ENCODE measurements at places on chromosomes 6 and 20.

DNA sequence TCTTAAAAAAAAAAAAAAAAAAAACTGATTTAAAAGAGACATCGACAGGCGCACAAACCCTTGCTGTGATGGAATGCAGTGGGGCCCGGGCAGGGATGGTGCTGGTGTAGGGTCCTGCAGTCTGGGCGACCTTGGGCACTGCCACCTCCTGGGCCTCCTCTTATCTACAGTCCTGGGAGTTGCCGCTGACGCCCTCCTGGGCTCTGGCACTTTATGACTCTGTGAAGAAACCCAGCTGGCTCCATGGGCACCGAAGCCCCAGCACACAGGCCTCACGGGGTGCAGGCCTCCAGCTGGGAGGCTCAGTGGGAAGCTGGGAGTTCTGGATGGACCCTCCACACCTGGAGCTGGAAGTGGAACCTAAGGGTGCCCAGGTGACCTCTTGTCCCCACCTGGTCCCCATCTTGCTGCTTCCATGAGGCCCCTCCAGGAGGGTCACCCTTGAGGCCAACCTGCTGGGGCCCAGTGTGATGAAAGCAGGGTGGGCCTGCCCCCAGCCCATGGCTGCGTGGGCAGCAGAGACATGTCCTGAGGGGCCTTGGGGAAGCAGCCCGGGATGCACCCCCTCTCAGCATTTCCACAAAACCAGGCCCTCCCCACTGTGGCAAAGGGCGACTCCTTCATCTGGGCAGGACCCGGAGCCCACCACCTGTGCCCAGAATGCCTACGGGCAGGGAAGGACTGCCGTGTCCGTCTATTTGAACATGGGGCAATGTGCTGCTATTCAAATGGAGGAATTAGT lies 104.9 kb downstream of the ASXL1 start:
- no peak for DNase-seq

DNA sequence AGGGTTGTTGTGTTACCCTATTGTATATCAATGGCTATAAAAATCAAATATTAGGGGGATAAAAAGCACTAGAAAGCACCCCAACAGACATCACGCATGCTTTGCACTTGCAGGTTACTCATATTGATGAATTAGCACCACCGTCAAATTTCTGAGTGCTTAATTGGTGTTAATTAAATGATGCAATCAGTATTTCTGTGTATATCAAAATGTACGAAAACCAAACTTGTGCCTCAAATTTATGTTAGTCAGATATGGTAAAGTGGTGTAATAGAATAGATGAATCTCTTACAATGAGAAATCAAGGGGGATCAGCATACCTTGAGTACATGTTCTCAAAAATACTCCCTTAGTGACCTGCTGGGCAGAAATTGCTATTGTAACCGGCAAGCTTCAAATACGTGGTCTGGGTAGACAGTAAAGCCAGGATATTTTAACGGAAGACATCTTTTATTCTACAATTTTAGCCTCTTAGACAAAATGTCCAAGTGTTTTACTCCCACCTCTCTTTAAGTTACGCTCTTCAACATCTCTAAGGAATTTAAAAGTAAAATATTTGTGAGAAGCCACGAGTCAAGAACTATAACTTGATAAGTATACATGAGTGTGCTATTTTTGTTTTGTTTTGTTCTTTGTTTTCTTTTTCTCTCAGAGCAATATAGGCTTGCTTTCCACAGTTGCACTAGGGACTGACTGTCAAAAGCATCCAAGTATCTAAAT lies 166.0 kb downstream of the QKI start:
- no peak for DNase-seq

DNA sequence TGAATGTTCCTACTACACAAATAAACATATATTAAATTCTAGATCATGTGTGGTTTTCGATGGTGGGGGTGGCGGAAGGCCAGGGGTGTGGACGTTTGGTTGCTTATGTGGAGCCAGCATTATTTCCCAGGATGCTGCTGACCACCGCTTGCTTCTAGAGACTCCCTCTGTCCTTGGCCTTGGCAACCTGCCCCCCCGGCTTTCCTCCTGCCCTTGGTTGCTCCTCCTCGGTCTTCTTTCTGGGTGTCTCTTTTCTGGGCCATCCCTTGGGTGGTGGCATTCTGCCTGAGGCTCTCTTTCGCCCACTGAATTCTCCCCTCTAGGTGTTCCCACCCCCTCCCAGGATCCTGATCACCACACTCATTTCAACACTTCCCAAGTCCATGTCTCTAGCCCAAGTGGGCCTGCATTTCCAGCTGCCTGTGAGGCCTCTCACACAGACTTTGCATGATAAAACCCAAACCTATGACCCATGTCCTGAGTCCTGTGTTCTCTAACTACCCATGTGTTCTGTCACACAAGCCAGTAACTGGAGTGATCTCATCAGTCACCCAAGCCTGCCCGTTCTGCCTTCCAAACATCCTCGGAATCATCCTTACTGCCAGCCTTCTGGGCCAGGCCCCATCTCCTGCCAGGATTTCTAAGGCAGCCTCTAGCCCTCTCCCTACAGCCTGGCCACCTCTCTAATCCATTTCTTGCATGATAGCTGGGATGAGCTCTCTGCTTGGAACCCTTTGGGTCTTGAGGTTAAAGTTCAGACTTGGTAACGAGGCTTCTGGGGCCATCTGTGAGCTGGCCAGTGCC lies 71.2 kb downstream of the CDS2 start:
- no peak for DNase-seq

GRCh38 chr6:5379647-5380242 lies 118.4 kb downstream of the FARS2 start:
- DNase-seq, result no peak

DNA sequence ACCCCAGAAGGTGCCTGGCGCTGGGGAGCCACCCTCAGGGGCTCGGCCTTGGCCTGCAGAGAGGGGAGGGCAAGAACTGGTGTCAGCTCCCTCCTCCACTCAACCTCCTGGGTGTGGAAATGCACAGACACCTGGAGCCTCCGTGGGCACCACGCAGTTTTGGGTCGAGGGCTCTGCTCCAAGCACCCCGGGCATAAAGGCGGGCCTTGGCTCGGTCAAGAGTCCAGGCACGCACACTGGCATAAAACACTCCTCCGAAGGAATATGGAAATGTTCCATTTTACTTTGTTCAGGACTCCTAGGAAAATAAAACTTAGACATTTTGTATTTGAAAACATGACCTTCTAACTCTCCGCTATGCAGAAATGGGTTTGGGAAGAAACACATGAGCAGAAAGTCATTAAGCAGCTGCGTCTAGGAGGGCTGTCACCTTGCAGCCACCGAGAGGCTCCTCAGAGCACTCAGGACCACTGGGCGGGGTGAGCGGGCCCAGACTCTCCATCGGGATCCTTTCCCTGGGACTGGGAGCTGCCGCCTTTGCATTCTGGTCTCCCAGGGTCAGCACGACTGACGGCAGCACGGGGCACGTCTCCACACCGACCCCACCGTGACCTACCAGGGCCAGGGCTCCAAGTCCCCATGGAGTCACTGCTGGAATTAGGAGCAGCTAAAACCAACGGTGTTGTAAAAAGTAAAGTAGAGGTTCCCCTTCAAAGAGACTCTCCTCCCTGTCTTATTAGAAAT lies 46.0 kb upstream of the DACT2 start:
- DNase-seq, result no peak

DNA sequence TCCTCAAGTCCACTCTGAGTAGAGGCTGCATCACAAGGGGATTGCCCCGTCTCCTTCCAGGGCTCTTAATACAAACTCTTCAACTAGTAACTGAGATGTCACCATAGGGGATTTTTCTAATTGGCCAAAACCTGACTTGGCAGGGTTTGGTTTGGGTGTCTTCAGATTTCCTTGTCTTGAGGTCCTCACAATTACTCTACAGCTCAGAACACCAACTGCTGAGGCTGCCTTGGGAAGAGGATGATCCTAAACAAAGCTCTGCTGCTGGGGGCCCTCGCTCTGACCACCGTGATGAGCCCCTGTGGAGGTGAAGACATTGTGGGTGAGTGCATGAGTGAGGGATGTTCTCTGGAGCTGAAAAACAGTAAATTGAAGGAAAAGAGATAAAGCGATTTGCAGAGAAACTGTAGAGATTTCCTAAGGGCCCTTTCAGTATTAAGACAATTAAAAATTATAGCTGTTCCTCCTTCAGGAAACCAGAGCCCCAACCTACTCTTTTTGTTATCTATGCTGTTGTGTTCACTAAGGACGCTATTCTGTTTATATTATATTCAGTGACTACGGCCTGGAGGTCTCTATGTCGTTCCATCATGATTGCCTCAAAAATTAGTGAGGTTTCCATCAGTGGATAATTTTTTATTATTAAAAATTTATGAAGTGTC lies at the start of gene HLA-DQA1:
Gene HLA-DQA1 (plus strand): TSS at position 188 of the 662 bp plus-strand sequence. CDS start 53 bp downstream, at position 241.
- DNase-seq, result no peak

GRCh38 chr6:66558189-66558588 lies 851.2 kb upstream of the EYS start:
- DNase-seq, result no peak

DNA sequence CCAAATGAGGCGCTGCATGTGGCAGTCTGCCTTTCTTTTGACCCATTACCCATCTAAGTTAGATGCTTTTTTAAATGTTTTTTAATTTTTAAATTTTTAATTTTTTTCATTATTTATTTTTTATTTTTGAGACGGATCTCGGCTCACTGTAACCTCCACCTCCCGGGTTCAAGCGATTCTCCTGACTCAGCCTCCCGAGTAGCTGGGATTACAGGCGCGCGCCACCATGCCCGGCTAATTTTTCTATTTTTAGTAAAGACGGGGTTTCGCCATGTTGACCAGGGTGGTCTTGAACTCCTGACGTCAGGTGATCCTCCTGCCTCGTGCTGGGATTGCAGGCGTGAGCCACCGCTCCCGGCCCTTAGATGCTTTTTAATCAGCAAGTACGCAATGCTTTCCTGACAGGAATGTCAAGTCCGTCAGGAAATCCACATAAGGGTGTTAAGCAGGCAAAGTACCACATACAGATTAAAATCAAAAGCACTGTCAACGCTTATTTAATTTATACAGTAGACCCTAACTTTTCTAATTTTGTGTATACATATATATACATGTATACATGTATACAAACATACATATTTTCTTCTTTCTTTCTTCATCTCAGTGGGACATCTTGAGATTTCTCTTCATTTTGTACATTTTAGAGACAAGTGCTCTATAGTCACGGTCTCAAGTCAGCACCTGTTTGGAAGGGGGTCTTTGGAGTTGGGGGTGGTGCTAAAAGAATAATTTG lies 995 bp upstream of the GSTA4 start:
- DNase-seq, result no peak

DNA sequence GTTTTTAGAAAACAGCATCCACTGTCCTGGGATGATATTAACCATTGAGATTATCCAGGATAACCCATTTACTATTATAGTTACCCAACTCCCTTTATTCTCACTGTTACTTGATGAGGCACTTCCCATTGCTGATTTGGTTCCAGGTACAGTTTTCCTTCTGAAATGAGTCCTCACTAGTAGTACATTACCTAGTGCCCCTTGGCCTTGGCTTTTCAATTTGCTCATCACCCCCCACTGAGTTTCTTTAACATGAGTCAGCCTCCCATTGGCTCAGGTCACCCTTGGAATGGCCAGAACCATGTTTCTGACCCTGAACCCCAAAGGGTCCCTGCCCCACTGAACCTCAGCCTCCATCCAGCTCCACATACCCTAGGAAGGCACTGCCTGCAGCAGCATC lies 28.4 kb downstream of the MDGA1 start:
- DNase-seq, result no peak

DNA sequence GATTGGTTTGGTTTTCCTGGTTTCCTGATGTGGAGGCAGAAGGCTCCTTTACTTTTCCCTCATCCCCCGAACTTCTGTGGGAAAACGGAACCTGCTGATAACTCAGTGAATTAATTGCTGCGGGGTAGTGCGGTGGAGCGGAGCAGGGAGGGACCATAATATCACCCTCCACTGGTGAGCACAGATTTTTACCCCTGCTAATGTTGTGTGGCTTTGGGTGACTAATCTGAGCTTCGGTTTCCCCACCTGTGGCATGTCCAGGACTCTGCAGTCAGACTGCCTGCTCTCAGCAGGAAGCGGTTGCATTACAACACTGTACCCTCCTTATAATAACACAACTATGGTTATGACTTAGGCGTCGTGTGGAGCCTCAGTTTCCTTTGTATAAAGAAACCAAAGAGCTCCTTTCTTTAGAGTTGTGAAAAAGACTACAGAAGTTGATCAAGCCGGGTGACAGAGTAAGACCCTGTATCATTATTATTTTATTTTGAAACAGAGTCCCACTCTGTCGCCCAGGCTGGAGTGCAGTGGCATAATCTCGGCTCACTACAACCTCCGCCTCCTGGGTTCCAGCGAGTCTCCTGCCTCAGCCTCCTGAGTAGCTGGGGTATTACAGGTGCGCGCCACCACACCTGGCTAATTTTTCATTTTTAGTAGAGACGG lies 2.2 kb upstream of the ID1 start:
- DNase-seq, result no peak

DNA sequence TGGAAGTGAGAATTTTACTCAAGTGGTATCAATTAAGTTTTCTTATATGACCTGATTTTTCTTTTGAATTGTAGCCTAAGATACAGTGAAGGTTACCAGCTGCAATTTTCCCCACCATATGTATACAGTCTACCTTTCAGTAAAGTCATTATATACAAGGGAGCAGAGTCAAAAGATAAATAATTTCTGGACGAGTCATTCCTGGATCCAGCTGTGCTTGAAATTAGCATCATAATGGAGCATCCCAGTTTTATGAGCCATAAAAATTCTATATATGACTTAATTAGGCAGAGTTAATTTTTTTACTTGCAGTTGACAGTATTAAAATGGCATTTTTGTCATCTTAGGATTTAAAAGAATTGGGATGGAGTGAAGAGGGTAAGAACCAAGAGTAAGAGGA lies 1008.4 kb downstream of the PHF3 start:
- no peak for DNase-seq

DNA sequence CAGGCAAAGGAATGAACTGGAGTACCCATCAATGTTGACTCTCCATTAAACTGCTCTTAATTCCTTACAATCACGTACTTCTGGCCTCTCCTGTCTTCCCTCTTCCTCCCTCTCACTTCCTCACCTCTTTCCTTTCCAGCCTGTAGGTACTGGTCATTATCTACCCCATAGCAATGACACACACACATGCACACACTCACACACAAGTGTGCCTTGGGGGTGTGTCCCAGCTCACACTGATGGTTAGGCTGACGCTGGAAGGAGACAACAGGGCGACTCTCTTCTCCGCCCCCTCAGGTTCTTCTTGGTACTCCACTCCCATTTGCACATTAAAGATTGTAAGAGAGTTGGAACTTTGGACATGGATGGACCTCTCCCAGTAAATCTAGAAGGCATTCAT lies 14.0 kb upstream of the SERPINB9 start:
- DNase-seq, result no peak

- DNase-seq, result no peak
These were observed 20.7 kb upstream of the ADGB start for GRCh38 chr6:146578054-146578453.

GRCh38 chr6:16760516-16761470 lies at the start of gene ATXN1:
ATXN1 (minus strand) TSS chr6:16761460.
- no peak for DNase-seq

DNA sequence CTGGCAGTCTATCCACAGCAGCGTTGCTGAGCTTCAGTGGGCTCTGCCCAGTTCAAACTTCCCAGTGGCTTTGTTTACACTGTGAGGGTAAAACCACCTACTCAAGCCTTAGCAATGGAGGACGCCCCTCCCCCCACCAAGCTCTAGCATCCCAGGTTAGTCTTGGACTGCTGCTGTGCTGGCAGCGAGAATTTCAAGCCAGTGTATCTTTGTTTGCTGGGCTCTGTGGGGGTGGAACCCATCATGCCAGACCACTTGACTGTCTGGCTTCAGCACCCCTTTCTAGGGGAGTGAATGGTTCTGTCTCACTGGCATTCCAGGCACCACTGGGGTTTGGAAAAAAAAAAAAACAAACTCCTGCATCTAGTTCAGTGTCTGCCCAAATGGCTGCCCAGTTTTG lies 249.7 kb upstream of the SYNCRIP start:
- no peak for DNase-seq

Data from stimulated activated CD8-positive, alpha-beta memory T cell treated with anti-CD3 and anti-CD28 coated beads, Interleukin-7, amount 100 ng/mL, for 1 hour (primary cell).